ENCODE measurements at places on chromosomes 2 and 18.

DNA sequence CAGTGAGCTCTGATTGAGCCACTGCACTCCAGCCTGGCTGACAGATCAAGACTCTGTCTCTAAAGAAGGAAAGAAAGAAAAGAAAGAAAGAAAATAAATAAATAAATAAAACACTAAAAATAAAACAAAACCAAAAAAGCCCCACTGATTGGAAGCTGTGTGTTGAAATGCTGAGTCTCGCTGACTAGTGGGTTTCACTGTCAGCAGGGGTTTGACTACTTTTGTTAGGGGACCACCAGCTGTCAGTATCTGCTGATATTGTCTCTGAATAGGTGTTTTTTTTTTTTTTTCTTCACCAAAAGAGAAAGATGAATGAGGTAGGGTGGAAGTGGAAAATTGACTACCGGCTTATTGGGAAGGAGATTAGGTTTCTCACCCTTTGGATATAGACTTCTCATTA, 12.8 kb upstream of the ACTR2 start:
- no peak for DNase-seq

DNA sequence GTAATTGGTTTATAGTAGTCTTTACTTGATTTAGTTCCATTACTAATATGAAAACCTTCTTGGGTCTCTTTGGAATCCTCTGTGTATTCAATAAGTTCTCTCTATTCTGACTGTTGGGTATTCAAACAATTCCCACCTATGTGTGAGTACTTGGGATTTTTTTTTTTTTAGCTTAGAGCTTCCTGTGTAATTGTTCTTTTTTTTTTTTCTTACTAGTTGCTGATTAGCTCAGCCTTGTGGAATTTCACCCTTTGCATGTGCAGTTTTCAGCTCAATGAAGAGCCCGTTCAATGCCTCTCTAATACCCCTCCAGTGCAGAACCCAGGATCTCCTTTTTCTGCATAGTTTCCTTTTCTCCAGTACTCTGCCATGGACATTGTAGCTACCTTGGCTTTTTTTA, 339.1 kb upstream of the GALNT5 start:
- DNase-seq = peak; percentile 6

GRCh38 chr2:42183775-42184174, 14.6 kb downstream of the EML4 start:
- no peak for DNase-seq

GRCh38 chr2:24382363-24383073, 22.2 kb upstream of the ITSN2 start:
- DNase-seq = peak; percentile 69

DNA sequence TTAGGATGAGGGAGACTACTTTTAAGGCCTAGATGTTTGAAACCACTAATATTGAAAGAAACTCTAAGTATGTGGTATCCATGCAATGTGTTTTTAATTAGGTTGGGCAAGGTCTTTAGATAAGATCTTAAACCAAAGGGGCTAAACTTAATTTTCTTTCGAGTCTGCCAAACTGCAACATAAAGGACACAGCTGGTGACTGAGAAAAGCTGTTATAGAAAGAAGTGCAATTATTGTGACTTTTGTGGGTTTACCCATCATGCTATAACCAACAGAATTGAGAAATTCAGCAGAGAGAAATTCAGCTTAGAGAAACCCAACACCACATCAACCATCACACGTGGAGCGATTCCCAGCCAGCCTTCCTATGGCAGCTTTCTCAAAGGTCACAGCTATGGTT, 119.5 kb upstream of the LMAN1 start:
- peak; percentile 87 for DNase-seq

DNA sequence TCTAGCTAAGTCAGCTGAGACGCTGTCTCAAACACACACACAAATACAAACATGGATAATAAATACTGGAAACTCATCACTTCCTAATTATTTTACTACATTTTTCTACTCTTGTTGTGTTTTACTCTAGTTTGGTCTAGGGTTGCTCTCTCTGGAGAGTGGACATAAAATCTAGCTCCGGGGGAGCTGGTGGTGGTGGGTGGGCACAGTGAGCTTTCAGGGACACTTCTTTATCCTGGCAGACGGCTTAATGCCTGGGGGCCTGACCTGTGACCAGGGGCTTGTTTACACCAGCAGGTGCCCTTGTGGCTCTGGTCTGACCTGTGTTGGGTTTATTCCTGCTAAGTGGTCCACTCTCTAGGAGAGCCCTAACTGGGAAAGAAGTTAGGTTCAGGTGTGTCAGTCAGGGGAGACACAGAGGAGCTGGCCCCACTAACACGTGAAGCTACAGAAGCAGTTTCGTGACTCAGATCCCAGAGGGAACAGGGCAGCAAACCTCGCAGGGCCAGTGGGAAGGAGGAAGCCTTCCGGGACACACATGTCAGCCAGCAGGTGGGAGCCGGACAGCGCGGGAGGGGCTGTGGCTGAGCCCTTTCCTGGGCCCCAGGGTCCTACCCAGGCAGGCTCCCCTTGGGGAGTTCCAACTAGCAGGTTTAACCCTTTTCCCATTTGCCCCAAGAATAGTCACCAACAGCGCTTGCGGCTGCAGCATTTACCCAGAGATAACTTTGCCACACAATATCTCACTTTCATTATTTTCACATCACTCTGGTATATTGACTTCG, 22.5 kb upstream of the BOK start:
- DNase-seq = no peak

DNA sequence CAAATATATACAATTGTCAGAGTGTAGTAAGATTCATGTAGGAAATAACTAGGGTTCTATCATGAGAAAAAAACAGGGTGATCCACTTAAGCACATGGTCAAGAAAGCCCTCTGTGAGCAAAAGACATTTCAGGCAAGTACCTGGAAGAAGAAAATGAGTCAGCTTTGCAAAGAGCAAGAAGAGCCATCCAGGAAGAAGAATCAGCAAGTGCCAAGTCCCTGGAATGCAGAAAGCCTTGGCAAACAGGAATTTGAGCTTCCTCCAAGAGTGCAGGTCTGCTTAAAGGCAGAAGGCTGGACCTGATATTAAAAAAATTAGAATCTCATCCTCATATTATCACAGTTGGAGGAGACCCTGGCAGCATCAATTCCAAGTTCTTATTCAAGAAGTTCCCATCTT, 188.5 kb upstream of the CELF4 start:
- no peak for DNase-seq

GRCh38 chr2:208406474-208407451, at the start of gene PTH2R:
Gene PTH2R (plus strand): TSS chr2:208406792. CDS start chr2:208407044, 252 bp downstream.
- peak; percentile 4 for DNase-seq

- DNase-seq = no peak
These were observed 114.4 kb upstream of the NOL4 start for GRCh38 chr18:34339155-34339554.

- no peak for DNase-seq
These were observed 101.2 kb upstream of the GALNT13 start for GRCh38 chr2:153770359-153770991.

DNA sequence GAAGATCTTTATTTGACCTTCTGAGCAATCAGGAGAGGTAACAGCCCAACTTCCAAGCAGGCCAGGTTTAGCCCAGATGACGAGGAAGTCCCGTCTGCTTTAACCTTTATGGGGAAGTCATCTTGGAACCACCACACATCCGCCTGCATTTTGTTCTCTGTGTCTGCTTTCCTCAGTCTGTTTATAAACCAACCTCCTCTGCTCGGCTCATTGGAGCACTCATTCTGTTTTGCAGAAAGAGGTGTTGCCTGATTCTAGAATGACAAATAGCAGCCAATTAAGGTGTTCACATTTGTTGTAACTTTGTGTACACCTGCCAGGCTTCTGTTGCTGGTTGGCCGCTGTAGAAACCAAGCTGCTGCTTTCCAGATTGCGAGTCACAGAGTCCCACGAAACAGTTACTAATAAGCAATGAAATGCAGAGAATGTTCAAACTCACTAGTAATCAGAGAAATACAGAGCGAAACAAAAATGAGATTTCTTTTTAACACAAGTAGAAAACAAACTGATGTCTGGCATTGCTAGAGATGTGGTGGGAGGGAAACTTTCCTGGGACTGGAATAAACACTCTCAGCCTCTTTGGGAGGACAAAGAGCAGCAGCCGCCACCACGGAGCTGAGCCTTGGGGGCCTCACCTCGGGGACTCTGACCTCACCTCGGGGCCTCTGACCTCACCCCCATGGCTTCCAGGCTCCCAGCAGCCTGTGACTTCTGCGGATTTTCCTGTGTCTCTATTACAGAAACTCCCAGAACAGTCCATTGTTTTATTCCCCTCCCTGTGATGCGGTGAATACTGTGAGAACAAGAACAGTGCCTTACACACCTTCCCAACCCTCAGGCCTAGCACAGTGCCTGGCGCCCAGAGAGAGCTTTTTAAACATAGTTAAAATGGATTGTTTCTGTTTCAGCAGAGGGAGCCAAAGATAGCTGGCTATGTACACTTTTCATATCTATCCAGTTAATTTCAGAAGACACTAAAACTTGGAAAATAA, 64.0 kb downstream of the MBP start:
- DNase-seq = peak; percentile 54

- no peak for DNase-seq
These were observed 36.1 kb downstream of the RNF152 start for GRCh38 chr18:61856678-61857077.

GRCh38 chr2:12498704-12499103, 218.0 kb upstream of the TRIB2 start:
- DNase-seq = peak; percentile 89

GRCh38 chr2:17543131-17543660, 2.7 kb downstream of the VSNL1 start:
- DNase-seq = no peak

DNA sequence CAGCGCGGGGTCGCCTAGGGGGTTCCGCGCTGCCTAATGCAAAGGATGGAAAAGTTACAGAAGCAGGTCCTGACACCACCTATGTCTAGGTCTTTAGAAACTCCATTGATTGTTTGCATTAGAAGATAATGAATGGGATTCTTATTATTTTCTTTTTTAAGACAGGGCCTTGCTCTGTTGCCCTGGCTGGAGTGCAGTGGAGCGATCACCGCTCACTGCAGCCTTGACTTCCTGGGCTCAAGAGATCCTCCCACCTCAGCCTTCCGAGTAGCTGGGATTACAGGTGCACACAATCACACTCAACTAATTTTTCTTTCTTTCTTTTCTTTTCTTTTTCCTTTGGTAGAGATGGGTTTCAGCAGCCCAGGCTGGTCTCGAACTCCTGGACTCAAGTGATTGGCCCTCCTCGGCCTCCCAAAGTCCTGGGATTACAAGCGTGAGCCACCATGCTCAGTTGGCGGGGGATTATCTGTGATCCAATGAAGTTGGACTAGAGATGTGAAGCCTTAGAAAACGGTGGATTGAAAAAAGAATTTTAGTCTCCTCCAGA, 761 bp upstream of the IDH1 start:
- no peak for DNase-seq

DNA sequence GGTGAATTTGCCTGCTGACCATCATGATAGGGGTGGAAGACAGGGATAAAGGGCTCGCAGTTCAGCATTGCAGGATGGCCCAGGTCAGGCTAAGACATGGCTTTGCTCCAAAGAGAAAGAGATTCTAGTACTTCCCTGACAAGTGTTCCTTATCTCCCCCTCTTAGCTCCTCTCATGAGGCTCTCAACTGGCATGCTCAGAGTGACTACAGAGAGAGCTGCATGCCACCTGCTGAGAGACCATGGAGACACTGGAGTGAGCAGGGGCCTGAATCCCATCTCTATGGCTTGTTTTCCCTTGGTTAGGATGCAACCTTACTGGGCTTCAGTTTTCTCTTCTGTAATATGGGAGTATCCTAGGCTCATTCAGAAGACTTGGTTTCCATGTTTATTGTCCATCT, 94.3 kb downstream of the ARHGAP15 start:
- no peak for DNase-seq

DNA sequence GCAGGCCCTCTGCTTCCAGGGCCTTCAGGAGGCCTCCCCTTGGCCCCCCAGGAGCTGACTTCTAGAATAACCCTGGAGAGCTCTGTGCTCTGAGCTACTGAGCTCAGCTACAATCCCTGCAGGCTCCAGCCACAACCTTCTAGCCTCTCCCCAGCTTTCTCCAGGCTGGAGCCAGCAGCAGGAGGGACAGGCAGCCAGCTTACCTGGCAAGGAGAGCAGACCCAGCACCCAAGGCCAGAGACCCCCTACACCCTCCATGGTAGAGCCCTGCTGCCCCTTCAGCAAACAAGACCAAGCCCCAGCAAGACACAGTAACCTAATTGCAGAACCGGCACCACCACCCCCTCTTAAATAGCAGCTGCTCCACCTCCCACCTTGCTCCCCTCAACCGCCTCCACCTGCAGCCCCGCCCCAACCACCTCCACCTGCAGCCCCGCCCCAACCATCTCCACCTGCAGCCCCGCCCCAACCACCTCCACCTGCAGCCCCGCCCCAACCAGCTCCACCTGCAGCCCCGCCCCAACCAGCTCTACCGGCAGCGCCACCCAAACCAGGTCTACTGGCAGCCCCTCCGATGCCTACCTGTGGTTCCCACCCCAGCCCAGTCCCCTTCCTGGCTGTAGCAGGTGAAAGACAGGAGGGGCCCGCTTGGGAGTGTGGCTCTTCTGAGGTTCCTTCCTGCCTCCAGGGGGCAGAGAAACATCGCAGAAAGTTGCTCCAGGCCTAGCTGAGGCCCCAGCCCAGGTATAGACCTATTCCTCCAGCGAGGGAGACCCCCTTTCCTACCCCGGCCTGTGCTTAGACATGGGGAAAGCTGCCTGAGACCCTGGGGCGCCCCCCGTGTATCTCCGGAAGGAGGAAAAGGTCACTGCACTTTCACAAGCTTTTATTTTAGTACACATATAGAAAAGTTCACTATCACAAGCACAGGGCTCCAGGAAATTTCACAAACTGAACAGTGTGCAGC, at the start of gene ASTL:
Gene ASTL, minus strand, starts transcription at position 324 of the 967 bp plus-strand sequence. Its CDS starts 66 bp downstream, at position 258.
- peak; percentile 27 for DNase-seq

GRCh38 chr2:95014126-95014708, 11.3 kb upstream of the MAL start:
- no peak for DNase-seq

DNA sequence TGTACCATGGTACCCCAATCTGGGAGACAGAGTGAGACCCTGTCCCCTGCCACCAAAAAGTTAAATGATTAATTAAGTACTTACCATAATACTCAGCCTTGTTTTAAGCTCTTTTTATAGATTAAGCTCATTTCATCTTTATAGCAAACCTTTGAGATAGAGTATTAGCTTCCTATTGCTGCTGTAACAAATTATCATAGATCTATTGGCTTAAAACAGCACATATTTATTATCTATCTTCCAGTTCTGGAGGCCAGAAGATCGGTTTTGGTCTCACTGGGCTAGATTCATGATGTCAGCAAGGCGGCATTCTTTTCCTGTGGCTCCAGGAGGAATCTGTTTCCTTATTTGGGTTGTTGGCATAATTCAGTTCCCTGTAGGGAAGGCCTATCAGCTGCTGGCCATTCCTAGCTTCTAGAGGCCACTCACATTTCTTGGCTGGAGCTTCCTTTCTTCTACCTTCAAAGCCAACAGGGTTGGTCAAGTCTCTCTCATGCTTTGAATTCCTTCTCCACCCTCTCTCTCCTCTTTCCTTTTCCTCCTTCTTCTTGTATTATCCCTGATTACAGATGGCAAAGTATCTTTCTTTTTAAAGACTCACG, 13.7 kb upstream of the GREB1 start:
- DNase-seq = no peak

GRCh38 chr2:29123617-29124349, 8.6 kb downstream of the CLIP4 start:
- DNase-seq = peak; percentile 88

- no peak for DNase-seq
These were observed 52.6 kb upstream of the GALR1 start for GRCh38 chr18:77197073-77197472.

GRCh38 chr2:219523031-219523671, 8.9 kb downstream of the ASIC4 start:
- DNase-seq = no peak

- peak; percentile 37 for DNase-seq
These were observed 23.9 kb downstream of the PRKCE start for GRCh38 chr2:45675263-45675812.

- peak; percentile 89 for DNase-seq
These were observed 169.1 kb upstream of the THUMPD2 start for GRCh38 chr2:39948016-39948719.
